ENCODE measurements at places on chromosomes 2 and 18.

DNA sequence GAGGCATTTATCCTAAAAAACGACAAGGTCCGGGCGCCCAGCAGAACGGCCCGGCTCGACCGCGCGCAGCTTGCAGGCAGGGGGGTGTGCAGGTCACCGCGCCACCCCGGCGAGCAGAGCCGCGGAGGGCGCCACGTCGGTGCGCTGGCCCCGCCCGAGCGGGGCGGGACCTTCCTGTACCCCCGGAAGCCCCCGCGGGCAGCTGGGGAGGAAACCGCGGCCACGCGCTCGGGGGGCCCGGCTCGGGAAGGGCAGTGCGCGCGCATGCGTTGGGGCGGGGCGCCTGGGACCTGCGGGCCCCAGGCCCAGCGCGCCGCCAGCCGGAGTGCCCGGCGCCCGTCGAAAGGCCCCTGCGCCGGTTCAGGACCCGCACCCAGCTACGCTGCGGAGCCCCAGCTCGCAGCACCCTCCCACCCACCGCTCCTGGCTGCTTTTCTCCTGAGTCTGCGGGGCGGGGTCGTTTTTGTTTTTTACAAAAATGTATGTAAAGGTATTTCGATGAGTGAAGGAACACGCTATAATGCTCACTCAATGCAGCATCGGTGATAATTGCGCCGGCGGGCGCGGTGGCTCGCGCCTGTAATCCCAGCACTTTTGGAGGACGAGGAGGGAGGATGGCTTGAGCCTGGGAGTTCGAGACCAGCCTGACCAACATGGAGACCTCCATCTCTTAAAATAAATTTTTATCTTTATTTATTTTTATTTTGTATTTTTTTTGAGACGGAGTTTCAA lies 47.7 kb upstream of the POMC start:
- no peak for DNase-seq

- no peak for DNase-seq
These were observed 32.7 kb downstream of the EIPR1 start for GRCh38 chr2:3344897-3345296.

DNA sequence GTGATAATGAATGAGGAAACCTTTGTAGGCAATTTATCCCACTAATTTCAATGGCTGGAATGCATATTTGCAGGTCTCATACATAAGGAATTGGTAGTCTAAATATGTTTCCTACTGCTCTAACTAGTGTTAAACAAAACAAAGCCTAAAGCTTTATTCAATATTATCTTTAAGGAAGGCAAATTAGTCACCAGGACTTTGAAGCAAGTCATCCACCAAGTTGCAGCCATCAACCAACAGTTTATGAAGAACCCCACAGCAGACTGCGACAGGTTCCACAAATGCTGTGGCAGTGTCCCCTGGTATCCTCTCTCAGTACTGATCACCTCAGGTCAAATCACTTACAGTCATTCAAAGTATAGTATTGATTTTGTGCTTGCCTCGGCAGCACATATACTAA lies 181.5 kb upstream of the ZFP36L2 start:
- DNase-seq: no peak

- DNase-seq: no peak
These were observed 48.1 kb upstream of the ACKR3 start for GRCh38 chr2:236521556-236521955.

DNA sequence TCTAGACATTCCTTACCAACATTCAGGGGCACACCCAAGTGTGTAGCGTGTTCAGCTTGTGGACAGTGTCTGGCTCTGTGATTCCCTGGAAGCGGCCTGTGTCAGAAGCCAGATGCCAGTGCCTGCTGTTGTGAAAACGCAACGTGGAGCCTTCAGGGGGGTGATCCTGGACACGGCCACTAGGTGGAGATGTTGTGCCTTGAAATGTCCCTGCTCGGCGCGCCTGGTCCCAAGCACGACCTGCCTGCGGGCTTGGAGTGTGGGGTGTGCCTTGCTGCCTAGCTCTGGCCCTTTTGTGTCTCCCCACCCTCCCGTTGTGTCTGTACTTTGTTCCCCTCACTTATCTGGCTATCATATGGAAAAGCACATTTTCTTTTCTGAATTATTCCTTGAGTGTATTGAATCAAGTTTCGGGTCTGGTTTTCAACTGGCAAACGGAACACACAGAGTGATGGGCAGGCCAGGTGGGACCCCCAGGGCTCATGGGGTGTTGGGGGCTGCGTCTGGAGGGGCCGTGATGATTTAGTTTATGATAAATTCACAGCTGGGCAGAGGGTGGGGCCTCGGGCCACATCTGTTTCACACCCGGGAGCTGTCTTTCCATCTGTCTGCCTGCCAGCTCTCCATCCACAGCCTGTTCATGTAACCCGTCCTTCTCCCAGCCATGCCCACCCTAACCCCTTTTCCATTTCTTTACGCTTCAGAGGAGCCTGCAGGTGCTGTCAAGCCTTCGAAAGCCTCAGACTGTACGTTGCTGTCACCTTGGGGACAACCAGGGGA lies 95.5 kb downstream of the DYSF start:
- peak; percentile 7 for DNase-seq

All from NCI-H1930 (cell line).